ENCODE measurements at places on chromosomes 16 and 17. TPM values are rescaled to one million over a fixed set of nuclear protein-coding genes. Genes with fewer than 3 reads are reported as not detected.

The ACSM2A gene
- polyA plus RNA-seq, result not detected

The TBC1D3E gene
- polyA plus RNA-seq, result not detected

The MAP3K14 gene
- 10.6 TPM for polyA plus RNA-seq

The PKMYT1 gene
- not detected for polyA plus RNA-seq

The PRDM7 gene
- polyA plus RNA-seq, result not detected

The CHST6 gene
- polyA plus RNA-seq, result not detected

The CNGB1 gene
- not detected for polyA plus RNA-seq

The STH gene
- not detected for polyA plus RNA-seq

The SYNGR2 gene
- 118 TPM for polyA plus RNA-seq

The NKD1 gene
- 0.99 TPM for polyA plus RNA-seq
